Stimulated activated CD8-positive, alpha-beta memory T cell treated with anti-CD3 and anti-CD28 coated beads, Interleukin-2, amount 100 ng/mL, for 48 hours (primary cell): ENCODE measurements at places on chromosomes 5 and 9.

- DNase-seq = no peak
These were observed 105.5 kb upstream of the SPATA31C2 start for GRCh38 chr9:88243736-88244135.

- DNase-seq = no peak
These were observed 40.7 kb downstream of the TLR4 start for GRCh38 chr9:117744856-117745389.

DNA sequence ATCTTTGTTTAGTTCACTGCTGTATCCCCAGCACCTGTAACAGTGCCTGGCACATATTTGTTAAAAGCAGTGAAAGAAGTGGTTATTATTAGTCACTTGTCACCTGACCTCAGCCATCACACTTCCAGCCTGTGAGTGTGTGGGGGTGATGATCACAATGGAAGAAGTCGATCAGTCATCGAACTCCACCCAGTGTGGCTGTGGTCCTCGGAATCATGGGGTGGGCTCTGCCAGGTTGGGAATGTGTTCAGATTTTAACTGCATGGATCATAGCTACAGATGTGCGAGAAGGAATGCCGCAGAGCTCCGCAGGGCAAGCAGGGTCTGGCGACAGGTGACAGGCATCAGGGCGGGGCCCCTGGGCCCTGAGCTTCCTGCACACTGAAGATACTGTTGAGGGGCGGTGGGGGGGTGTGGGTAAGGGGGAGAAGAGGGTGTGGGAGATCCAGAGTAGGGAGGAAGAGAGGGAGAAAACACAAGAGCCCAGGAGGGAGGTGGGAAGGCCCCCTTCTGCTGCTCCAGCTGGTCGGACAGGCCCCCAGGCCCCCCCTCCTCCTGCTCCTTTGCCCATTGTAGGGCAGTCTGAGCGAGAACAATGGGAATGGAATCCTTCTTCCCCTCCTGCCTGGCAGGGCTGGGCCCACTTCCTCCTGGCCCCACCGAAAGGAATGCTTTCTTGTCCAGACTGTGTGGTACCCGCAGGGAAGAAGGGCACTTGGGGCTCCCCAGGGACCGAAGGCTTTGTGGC is 89.6 kb downstream of the SPRY4 start:
- DNase-seq = no peak

DNA sequence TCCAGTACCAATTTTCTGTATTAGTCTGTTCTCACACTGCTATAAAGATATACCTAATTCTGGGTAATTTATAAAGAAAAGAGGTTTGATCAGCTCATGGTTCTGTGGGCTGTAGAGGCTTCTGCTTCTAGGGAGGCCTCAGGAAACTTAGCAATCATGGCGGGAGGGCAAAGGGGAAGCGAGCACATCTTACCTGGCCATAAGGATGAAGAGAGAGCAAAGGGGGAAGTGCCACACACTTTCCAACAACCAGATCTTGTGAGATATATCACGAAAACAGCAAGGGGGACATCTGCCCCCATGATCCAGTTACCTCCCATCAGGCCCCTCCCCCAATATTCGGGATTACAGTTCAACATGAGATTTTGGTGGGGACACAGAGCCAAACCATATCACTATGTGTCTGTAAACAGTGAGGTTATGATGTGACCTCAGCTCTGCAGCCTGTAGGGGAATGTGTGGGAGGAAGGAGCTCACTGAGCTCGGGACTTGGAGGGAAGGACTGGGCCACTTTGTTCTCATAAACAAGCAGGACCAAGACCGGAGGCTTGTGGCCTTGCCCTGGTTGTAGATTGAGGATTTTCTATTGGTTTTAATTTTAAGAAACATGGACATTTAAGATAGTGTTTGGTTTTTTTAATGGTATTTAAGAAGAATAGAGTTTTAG is 85.2 kb downstream of the EHMT1 start:
- no peak for DNase-seq

- no peak for DNase-seq
These were observed 80.4 kb upstream of the ADAMTSL1 start for GRCh38 chr9:18393340-18394130.

GRCh38 chr5:33829430-33829829 is 62.4 kb downstream of the ADAMTS12 start:
- no peak for DNase-seq

- DNase-seq = no peak
These were observed 89.6 kb downstream of the EFNA5 start for GRCh38 chr5:107580889-107581820.

- DNase-seq = no peak
These were observed 103.1 kb upstream of the SMC2 start for GRCh38 chr9:103991001-103991400.

- no peak for DNase-seq
These were observed 5.3 kb upstream of the LCP2 start for GRCh38 chr5:170302653-170303501.

GRCh38 chr9:26502311-26502710 is 390.3 kb downstream of the CAAP1 start:
- DNase-seq = no peak

DNA sequence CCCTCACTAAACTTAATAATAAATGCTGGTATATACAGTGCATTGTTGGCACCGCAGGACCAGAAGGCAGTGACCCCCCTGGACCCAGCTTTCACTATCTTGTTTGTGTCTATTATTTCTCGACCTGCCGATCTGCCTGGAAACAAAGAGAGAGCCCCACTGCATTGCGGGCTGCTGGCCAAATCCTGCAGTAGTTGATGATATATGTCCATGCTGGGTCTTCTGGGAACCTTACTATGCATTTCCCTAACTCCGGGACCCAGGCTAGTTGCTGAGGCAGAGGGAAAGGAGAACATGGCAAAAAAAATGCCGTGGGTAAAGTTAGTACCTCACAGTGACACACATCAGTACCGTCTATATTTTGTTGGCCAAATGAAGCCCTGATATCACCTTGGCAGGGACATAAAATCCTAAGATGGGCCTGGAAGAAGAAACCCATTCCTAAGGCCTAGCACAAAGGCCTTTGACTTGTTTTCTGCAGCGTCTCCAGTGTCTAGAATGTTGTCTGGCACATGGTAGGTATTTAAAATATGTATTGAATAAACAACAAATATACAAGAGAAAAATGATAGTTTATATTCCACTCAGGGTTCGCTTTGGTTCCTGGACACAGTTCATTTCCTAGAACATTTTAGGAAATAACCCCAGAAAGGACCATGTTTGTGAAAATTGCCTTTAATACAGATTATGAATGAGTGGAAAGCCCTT is 46.1 kb downstream of the NMUR2 start:
- DNase-seq = no peak

DNA sequence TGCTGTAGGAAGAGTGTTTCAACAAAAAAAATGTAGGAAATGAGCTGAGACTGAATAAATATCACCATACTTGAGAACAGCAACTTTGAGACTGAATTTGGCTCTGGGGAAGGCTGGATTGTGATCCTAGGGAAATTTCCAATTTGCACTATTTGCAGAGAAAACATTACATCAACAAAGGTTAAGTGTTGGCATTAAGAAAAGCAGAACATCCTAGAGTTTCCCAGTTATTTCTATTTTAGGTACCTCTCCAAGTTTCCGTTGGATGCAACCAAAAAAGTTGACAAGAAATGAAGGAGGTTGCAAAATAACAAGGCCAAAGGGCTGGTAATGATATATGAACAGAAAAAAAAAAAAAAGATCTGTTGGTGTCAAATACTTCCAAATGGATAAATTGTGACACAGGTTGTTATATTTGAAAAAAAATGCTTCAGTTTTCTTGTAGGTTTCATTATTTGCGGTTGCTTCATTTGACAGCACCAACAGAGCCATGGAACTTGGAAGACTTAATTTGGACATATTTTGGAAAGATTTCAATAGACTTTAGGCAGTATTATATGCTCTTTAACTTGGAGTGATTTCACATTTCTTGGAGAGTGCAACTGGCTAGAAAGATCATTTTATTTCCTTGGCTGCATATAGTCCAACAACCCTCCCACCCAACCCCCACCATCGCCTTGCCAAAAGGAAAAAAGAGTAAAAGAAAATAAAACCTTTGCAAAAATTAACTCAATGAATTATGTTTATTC is 230.8 kb downstream of the ZNF608 start:
- DNase-seq = no peak

GRCh38 chr9:134800791-134801339 is 79.7 kb upstream of the FCN2 start:
- no peak for DNase-seq

- DNase-seq = no peak
These were observed 10.4 kb upstream of the SHROOM1 start for GRCh38 chr5:132840896-132841295.

- DNase-seq = no peak
These were observed 40.9 kb downstream of the CACNA1B start for GRCh38 chr9:137918331-137919094.

DNA sequence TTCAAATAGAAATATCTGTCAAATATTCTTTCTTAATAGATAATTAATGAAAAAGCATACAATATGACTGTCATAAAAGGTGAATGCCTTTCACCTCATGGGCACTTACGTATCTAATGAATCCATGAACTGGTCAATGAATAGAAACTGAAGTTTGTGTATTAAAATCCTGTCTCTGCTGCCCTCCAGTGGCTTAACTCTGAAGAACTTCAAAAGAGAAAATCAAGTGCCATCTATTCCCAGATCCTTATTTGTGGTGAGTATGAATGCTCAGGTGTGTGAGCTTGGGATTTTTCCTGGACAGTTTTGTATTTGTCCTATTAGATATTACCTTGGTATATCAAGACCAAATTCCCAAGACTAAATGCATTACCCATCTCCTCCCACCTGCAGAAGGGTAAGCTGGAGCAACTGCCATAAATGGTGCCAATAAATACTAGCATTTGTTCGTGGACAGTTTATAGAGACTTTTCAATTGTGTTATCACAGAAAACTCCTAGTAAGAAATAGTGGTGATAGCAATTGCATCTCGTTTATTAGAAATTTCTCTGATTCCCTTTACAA is 44.0 kb upstream of the SVEP1 start:
- DNase-seq = no peak

DNA sequence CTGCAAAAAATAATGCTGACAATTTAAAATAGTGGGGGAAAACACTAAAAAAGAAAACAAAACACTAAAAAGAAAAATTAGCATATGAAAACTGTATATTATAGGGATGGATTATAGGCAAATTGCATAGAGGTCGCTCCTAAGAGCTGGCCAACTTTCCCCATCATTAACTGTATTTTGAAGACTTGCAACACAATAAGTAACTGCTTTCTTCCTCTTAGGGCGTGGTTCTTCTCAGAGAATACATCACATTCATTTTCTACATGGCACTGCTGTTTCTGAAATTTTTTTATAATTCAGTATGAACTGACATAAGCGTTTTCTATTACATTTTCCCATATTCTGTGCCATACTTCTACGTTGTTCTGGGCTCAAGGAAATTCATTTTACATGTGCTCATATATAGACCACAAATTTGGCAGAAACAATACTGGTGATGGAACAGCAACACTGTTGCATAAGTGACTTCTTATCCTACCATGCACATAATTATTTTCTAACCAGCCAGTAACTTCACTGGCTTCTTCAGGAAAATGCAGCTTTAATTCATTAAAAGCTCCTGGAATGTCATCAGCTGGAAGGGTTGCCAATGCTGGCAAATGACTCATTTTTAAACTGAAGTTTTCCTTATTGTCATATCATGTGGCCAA is 171.2 kb upstream of the DMAC1 start:
- no peak for DNase-seq

DNA sequence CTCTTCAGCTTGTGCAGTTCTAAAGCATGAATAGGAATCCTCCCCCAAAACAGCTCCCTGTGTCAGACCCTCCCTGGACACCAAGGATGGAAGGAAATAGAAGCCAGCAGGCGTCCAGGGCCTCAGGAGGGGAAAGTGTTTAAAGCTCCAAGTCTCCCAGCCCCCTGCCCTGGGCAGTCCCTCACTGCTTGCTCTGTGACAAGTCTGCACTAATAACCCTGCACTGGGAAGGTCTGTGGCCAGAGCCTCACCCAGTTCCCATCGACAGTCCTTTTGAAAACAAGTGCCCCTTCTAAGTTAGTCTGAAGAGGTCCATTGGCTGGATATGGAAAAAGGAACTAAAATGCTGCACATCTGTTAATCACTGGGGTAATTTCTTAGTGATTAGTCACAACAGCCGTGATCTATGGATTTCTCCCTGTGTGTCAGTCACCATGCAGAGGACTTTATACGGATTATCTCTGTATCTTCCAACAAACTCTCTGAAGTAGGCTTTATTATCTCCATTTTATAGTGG is 195.3 kb downstream of the FBXL7 start:
- no peak for DNase-seq

- no peak for DNase-seq
These were observed 1.1 kb downstream of the RALGDS start for GRCh38 chr9:133119846-133120500.

- DNase-seq = no peak
These were observed 117.8 kb downstream of the MAST4 start for GRCh38 chr5:66713998-66714397.
